ENCODE measurements at places on chromosomes 1 and 21.

GRCh38 chr1:201826830-201827229, 2.1 kb upstream of the IPO9 start:
- no peak for DNase-seq

- DNase-seq = no peak
These were observed 163.3 kb downstream of the NRIP1 start for GRCh38 chr21:14901482-14901958.

DNA sequence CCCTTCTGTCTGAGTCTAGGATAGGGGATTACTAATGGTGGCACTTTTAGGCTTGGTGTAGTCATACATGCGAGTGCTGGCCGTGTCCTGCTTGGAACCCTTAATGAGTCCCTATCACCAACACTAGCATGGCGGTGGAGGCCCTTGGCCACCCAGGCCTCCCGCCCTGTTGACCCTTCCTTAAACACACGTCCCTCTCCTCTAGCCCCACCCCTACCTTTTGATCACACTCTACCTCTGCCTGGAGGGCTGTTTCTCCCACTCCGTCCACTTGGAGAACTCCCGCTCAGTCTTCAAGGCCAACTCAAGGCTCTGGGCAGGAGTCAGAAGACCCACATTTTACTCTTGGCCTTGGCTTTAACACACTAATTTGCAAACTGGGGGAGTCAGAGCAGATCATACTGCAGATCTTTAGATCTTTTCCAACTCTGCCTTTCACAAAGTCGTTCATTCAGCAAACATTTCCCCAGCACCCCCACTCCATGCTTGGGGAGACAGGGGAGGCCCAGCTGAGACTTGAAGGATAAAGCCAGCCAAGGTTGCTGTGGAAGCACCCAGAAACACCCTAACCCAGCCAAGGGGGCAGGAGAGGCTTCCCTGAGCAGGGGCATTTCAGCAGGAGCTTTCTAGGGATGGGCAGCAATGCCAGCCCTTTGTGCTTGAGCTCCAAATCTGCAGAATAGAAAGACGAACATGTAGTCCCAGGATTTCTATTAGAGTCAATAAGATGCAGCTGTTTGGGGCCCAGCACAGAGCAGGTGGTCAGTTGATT, 1.9 kb downstream of the PODN start:
- no peak for DNase-seq

DNA sequence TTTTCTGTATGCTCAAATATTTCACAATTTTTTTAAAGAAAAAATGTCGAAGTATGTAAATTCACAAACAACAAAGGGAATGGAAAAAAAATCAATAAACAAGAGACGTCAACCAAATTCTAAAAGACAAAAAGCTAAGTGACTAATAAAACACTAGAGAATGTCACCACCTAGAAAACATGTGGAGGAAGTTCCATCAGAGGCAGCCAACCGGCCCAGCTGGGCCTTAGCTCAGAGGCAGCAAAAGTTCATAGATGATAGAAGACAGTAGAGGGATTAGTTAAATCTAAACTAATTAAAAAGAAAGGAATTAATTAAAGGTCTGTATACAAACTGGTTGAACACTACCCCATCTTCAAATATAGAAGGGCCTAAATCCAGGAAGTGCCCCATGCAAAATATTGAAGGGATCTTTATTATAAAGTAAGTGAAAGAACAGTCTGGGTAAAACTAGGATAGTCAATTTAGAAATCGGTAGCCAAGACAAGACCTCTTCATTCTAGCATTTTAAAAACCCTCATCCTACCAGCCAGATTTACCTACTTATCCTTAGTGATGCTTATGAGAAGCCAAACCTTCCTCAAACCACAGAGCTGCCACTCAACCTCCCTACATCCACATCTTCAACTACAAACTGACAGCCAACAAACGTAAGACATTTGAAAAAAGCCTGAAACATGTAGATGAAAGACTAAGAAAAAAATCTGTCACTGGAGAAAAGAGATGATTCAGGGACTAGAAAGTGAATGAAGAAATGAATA, 23.7 kb downstream of the MRPL39 start:
- no peak for DNase-seq

DNA sequence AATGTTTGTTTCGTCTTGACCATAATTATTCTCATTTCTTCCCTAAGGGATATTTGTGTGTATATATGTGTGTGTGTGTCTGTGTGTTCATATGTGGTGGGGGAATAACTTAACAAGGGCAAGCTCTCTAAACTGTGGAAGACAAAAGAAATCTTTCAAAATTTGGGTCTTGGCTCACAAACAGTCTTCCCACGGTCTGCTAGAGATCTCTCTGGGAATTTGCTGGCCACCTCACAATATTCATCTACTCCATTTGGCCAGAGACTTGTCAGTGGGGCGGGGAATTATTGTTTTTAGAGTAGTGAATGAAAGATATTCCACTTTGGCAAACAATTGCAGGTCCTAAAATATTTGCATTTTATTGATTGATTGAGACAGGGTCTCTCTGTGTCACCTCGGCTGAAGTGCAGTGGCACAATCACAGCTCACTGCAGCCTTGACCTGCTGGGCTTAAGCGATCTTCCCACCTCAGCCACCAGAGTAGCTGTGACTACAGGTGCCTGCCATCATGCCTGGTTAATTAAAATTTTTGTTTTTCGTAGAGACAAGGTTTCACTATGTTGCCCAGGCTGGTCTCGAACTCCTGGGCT, 8.0 kb upstream of the EIF2B3 start:
- DNase-seq = no peak

- DNase-seq = no peak
These were observed 184.3 kb upstream of the LMO4 start for GRCh38 chr1:87144316-87144895.

- no peak for DNase-seq
These were observed 480 bp upstream of the MIS18A start for GRCh38 chr21:32279377-32279680.

GRCh38 chr21:42544544-42544943, 30.9 kb downstream of the SLC37A1 start:
- DNase-seq = no peak

- no peak for DNase-seq
These were observed 697 bp downstream of the AGO3 start for GRCh38 chr1:35931446-35932157.

DNA sequence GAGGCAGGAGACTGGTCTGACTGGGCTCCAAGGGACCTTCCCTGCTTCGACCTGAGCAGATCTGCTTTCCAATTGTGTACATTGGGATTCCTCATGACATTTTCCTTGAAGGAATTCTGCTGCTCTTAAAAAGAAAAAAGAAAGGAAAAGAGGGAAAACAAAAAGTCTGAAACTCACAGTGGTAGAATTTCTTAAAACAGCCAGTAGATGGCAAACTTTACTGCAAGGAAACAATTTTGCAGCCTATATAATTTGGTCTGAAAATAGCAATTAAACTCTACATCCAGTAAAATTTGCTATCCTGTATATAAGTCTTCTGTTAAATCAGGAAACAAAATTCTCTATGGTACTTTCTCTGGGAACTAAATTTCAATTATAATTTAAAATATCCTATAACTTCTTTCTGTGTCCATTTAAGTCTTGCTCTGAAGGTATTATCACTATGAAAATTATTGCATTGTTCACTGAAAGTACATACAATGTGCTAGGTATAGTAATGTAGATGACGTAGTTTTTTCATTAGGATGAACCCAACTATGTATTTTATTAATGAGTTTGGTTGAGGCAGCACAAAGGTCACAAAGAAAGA, 59.8 kb downstream of the CRB1 start:
- no peak for DNase-seq

- DNase-seq = no peak
These were observed 36.0 kb upstream of the DISC1 start for GRCh38 chr1:231590453-231591198.

- DNase-seq = no peak
These were observed 816 bp downstream of the HYI start for GRCh38 chr1:43452789-43453441.
